ENCODE measurements at places on chromosomes 1 and 21.

GRCh38 chr1:2132222-2133038, 62.1 kb downstream of the FAAP20 start:
- DNase-seq = peak; percentile 77

DNA sequence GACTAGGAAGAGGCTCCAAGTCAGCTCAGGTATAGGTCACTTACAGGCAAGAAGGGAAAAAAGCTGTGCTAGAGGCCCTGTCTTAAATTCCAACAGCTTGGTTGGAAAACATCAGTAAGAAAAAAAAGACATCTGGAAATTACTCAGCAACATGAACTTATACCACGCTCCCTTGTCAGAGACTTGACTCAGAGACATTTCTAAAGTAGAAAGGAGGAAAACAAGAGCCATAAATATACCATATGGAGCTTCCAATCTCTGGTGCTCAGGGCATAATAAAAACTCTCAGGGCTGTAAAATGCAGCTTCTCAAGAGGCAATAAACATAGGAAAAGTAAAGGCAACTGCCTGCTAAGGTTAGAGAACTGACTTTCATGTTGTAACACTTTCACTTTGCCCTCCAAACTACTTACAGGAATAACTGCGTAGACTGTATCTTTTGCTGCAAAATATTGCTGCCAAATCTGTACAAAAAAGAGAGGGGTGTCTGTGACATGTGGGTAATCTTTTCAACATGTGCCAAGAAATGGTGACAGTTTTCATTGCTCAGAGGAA, 14.7 kb downstream of the ATPAF1 start:
- DNase-seq = no peak

- DNase-seq = no peak
These were observed 7.8 kb upstream of the KIF14 start for GRCh38 chr1:200628223-200628881.

GRCh38 chr1:165075725-165076370, 280.7 kb downstream of the LMX1A start:
- DNase-seq = peak; percentile 66

DNA sequence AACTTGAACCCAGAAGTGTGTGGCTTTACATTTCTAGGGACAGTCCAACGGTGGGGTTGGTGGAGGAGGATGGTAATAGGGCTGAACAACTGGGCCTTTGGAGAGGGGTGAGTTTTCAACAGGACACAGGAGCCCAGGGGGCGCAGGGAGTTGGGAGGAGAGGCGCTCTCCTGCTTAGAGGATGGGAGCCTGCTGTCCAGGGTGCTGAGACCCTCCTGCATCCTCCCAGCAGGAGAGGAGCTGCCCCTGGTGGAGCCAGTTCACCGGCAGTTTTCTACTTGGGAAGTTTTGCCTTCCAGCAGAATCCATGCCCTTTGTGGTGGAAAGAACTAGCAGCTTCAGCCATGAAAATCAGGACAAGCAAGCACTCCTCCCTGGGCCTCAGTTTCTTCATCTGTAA, 8.6 kb downstream of the KCNC4 start:
- DNase-seq = peak; percentile 57

DNA sequence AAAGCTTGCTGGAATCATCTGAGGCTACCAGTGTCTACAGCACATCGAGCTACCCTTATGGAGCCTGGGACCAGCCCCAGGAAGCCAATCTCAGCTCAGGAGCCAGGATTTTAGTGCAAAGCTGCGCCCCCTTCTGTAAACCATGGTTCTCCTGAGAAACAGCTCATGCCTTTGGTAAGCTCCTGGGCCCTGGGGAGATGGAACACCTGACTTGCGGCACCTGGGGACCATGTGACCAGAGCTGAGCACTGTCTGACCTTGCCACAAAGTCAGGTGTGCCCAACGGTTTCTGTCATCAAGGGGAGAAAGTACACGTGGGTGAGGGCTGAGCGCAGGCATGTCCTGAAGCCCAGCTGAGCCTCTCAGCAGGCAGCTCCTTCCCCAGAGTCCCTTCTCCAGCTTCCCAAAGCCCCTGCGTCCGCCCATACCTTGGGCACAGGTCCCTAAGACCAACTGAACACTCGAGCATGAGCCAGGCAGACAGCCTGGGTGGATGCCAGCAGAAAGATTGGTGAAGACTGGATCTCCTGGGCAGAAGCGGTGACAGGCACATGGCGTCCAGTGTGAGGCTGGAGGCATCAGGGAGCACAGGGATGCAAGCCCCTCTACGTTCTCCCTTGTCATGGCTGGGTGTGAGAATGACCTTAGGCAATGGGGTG, 57.9 kb upstream of the TENT5B start:
- peak; percentile 47 for DNase-seq

- DNase-seq = peak; percentile 57
These were observed 567.2 kb downstream of the NPHP4 start for GRCh38 chr1:5424802-5425703.

DNA sequence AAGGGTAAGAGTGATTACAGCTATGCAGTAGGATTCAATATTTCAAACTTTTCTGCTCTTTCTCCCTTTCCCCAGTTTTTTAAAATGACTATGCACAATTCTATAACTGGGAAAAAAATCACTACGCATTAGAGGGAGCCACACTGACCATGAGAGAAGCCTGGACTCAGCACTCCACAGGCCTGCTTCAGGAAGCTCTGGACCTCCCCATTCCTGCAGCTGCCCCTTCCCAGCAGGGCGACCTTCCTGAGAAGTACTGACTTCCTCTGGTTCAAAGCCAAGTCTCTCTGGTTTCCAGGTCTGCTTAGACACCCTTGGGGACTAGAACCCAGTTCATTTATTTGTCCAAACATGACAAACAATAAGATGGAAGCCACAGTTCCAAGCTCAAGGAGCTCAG, 42.0 kb upstream of the CLSTN1 start:
- no peak for DNase-seq

GRCh38 chr1:30757352-30758120, at the start of gene LAPTM5:
TSS of gene LAPTM5 (minus strand) at chr1:30757774. CDS start at chr1:30757745, 29 bp downstream.
- no peak for DNase-seq

DNA sequence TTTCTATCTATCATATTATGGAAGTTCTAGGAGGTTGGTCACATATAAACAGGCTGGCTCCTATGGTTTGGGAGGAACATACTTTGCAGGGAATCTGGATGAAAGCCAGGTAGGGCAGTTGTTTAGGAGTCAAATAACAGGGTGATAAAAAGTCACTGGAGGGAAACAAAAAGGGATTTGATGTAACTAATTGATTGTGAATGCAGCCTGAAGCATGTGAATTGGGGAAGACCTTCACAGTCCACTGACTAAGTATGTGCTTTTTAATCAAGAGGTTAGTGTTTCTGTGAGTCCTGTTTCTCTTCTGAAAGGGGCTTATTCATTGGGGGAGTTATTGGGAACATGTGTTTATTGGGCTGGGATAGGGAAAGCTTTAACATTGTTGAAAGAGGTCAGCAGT, 41.3 kb downstream of the HMCN1 start:
- DNase-seq = no peak

DNA sequence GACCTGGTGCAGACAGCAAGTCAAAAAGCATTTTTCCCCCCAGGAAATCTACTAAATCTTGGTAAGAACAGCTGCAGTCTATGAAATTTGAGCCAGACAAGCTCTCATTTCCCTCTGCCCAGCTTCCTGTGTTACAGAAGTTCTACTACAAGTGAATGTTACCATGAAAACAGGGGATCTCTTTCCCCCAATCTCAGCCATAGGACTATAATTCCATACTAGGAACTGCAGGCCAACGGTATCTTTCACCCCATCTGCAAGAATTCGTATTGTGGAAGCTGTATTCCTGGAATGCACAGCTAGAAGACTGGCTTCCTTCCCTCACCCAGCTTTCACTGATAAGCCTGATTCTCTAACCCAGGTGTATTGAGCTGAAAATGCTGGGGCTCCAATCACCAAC, 1655.4 kb downstream of the BRINP3 start:
- peak; percentile 4 for DNase-seq

DNA sequence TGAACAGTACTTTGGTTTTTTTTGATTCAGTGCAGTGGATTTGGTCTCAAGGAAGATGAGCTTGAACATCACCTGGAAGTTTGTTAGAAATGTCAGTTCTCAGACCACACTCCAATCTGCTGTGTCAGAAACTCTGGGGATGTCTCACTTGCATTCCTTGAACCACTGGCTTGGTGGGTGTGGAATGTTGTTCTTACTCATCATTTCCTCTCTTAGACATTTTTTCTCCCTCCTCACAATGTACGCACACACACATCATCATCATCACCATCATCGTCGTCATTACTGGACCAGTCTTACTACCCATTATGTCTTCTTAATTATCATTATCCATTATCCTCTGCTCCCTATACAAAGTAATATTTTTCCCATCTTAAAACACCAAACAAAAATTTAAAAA, 91.9 kb upstream of the KCNK2 start:
- no peak for DNase-seq

DNA sequence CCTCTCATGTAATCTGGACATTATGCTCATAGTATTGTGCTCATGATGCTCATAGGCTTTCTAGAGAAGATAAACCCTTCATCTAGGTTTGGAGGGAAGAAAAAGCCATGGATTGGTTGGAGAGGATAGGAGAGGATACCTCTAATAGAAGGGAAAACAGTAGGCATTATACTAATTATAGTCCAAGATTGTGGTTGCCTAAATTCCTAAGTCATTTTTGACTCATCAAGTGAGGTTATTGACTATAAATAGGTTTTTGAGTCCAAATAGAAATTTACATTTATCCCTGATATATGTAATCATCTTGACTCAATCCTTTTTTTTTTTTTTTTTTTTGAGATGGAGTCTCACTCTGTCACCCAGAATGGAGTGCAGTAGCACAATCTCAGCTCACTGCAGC, 5.0 kb downstream of the SYT11 start:
- no peak for DNase-seq

GRCh38 chr1:157505481-157506272, 46.6 kb downstream of the FCRL5 start:
- DNase-seq = peak; percentile 73

- DNase-seq = no peak
These were observed 1.4 kb downstream of the GOLPH3L start for GRCh38 chr1:150695561-150695960.

GRCh38 chr1:194723067-194723466, 1536.7 kb upstream of the B3GALT2 start:
- DNase-seq = no peak

DNA sequence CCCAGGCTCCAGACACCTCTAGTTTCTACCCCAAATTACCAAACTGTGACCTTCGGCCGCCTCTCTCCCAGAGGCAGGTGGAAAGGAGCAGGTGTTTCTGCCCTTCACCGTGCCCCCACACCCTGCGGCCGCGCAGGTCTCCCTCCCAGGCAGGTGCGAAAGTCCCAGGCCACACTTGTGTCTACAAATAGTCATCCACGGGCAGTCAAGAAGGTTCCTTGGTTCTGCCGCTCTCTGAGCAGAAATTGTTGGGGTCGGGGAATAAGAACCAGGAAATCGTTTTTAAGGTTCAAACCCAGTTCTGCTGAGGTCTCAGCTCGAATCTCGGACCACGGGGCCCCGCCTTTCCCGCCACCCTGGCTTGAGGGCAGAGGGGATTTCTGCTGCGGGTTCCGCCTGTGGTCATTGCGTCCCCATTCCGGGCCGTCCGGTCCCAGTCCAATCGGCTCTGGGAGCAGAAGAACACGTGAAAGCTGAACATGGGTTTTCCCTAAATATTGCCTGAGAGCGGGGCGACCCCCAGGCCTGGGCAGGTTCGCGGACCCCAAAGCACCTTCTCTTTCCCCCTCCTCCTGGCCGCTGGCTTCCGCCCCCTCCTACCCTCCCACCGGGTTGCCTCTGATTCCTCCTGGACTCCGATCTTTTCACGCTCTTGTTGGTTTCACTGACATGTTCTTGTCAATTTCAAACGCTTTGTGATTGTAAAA, 1.2 kb upstream of the ATF3 start:
- DNase-seq = no peak

GRCh38 chr1:85571828-85572227, 8.7 kb upstream of the CCN1 start:
- DNase-seq = no peak

GRCh38 chr1:213956295-213956770, 31.4 kb upstream of the PROX1 start:
- no peak for DNase-seq
